ENCODE measurements at places on chromosomes 4 and X.
A peak's percentile ranks its signal among the peaks of the same experiment; 100 is the strongest.

DNA sequence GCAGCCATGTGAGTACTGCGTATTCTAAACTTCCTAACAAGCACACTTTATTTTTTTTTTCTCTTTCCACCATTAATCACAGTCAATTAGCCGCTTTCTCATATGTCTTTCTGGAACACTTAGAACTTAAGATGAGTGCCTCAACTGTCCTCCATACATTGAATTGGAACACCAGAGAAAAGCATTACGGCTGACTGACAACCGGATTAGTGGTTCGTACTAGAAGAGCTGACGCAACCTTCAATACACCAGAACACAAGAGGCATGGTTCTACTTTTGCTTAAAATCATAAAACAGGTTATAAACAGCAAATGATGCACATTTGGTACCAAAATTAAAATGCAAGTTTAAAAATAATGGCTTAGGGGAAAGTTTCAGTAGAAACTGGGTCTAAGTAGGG is 3.3 kb downstream of the TMEM47 start:
- no peak for DNase-seq

GRCh38 chrX:153806999-153807575 is 12.6 kb downstream of the SSR4 start:
- DNase-seq, result no peak

- no peak for DNase-seq
Observed at GRCh38 chr4:126986828-126987227, 645.9 kb upstream of the INTU start.

DNA sequence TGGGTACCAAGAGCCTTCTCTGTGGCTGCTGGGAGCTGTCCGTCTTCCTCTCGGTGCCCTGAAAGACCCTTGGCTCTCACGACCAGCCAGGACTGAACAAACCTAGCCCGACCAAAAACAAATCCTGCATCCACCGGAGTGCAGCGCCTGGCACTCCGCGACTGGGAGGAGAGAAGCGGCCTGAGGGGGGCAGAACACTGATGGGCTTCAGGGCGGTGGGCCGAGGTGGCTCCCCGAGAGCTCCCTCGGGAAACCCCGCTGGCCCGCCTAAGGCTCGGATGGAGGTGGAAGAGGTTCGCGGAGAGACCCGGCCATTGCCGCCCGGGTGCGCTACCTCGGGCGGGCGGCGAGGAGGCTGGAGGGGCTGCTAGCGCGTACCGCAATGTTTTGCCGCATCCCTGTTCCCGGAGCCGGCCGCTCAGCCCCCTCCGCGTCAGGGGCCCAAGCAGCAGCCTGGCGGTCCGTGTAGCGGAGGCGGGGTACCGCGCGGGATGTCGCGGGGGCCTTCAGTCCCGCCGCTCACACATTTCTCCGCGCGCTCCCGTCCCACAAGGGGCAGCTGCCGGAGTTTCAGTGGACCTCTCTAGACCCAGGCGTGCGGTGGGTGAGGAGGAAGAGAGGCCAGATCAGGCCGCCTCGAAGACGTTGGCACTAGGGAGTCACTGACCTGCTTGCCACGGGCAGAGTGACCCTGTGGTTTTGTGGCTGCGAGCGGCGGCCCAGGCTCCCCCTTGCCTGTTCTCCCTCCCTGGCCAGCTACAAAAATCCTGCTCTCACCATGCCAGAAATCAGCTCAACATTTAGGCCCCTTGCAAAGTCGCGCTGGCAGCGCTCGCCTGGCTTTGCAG is 2.2 kb downstream of the SLITRK4 start:
- no peak for DNase-seq

- peak; percentile 35 for DNase-seq
Observed at GRCh38 chrX:10190367-10190766, 33.6 kb downstream of the CLCN4 start.

- DNase-seq, result no peak
Observed at GRCh38 chr4:39502019-39502663, 25.1 kb downstream of the UGDH start.

DNA sequence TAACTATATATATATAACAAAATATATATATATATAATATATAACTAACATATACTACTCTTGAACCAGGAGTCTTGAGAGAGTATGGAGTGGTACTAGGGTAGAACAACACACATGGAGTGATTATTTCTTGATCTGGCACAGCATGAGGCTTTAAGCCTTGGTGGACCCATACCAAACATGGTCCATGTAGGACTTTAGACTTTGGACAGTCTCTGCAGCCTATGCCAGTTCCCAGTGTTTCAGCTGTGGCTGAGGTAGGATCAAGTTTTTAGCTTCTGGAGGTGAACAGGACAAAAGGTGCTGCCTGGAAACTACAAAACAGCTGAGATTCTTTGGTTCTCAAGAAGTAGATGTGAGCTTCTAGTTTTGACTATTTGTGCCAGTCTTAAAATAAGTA is 20.6 kb downstream of the CORIN start:
- no peak for DNase-seq

GRCh38 chr4:139189417-139189749 is 12.4 kb upstream of the ELF2 start:
- no peak for DNase-seq

DNA sequence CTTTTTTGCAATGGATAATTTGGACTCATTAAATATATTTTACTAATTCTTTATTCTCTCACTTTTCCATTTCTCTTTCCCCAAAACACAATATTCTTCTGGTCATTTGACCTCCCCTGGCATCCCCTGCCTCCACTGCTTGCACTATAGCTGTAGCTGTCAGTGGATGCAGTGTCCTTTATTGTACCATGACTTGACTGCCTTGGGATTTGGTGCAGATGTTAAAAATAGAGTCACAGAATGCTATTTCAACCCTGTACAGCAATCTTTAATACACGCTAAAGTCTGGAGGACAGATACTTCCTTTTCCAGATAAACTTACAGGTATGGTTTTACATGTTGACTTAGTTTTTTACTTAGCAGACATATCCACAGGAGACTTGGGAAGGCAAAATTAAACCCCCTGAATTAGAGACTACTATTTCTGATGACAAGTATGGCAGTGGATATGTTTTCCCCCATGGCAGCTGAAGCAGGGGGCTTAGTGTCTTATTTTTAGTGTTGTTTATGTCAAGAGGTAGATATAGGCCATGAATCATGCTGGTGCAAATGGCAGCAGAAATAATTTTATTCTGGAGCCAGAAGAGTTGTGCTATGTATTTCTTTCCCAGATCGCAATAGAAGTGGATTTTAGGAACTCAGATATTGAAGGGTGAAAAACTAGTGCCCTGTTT is 461.4 kb downstream of the NAF1 start:
- no peak for DNase-seq

- no peak for DNase-seq
Observed at GRCh38 chrX:55794405-55794804, 76.9 kb downstream of the RRAGB start.

GRCh38 chrX:123263747-123264146 is 79.7 kb downstream of the GRIA3 start:
- no peak for DNase-seq

- DNase-seq, result no peak
Observed at GRCh38 chr4:52420330-52420729, 238.8 kb downstream of the USP46 start.

GRCh38 chrX:129158505-129158904 is 364.8 kb downstream of the SMARCA1 start:
- no peak for DNase-seq

DNA sequence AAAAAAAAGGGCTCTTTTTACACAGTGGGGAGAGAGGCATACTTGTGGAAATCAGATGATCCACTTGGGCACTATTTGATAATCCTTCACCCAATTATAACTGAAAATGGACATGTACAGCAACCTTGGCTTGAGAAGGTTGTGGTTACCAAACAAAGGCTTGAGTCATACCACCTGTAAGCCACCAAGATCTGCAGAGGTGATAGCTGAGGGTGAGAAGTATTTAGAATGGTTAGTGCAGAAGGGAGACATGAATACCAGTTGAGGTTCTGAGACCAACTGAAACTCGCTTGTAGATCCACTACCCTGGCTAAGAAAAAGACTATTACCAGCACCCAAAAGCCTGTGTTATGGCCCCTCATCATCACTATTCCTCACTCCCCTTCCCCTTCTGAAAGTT is 614.0 kb downstream of the STIM2 start:
- no peak for DNase-seq

Data from Jurkat, Clone E6-1 (cell line).